ENCODE measurements at places on chromosomes 11 and 22. TPM values are rescaled to one million over a fixed set of nuclear protein-coding genes. Genes with fewer than 3 reads are reported as not detected.

The OR5A1 gene
- not detected for polyA plus RNA-seq

The WNT11 gene
- 0.07 TPM for polyA plus RNA-seq

DNA sequence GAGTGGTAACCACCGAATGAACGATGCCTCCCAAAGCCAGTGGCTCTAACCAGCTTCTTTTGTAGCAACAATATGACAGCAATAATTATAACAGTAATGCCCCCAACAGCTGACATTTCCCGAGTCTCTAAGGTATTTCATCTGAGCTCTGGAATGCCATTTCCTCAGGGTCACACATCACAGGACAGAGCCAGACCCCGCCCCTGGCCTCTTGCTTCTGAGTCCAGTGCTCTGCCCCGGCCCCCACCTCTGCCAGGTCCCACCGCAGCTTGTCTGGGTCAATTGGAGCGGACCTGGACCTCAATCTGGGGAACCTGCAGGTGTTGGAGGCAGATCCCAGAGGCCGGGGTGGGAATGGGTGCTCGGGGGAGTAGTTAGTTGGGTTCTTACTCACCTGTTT lies 63.8 kb downstream of the IGLL1 start:
- no peak for DNase-seq

DNA sequence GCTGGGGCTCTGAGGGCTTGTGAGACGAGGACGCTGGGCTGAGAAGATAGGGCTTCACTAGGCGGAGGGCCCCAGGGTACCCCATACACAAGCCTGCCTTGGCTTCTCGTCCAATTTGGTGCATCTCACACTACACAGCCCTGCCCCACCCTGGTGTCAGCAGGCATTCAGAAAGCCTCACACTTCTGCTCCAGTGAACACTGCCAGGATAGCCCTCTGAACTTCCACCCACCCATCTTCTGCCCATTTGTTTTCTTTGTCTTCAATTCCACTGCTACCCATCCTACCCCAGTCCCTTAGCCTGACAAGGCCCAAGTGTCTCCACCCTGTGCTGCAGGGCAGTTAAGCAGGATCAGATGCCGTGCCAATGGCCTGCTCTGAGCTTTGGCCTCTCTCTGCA lies 1.9 kb upstream of the BUD13 start:
- no peak for DNase-seq
